Activated naive CD8-positive, alpha-beta T cell treated with anti-CD3 and anti-CD28 coated beads, Interleukin-2, amount 50 U/mL, for 16 hours (primary cell): ENCODE measurements at places on chromosomes 3 and 15.

GRCh38 chr3:25536521-25537391 lies 108.7 kb downstream of the RARB start:
- DNase-seq = no peak

DNA sequence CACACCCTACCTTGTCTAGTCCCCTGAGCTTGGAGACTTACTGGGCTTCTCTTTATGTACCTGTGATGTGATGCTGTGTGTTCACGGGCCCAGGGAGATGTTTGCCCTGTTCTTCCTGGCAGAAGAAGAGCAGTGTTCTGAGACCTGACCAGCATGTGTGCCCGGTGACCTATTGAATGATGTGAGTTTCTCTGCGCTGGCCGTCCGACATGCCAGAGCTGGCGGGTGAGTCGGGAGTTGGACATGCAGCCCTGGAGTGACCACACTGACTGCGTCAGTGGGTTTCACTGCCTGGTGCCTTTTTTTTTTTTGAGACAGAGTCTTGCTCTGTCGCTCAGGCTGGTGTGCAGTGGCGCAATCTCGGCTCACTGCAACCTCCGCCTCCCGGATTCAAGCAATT lies 42.3 kb downstream of the CGNL1 start:
- DNase-seq = no peak

DNA sequence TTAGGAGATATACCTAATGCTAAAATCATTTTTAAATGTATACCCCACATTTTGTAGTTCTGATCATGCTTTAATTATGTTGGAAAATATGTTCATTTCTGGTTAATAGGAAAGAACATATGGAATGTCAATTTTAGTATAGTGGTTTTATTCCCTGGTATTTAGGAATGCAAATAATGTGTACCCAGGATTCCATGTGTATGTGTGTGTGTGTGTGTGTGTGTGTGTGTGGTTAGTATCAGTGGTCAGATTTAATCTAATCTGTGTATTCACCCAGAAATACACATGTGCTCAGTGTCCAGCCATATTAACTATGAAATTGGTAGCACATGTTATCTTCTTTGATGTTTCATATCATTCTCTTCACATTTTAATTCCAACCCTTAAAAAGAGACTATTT lies 233.5 kb upstream of the DCBLD2 start:
- no peak for DNase-seq

DNA sequence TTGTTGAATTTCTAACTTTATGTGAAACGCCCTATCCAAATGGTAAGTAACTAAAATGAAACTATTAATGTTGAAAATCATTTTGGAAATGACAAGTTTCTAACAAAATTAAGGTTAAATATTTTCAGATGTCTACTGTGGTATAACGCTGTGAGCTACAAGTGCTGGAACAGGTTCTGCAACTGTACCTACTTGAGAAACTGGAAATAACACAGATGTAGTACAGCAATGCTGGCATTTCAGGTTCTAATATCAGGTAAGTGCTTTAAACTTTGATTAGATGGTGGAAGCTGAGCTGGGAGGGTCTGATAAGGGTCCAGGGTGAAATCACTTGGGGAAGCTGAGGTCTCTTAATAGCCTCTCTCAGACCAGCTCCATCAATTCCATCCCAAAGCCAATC lies 315.1 kb downstream of the STXBP5L start:
- no peak for DNase-seq

DNA sequence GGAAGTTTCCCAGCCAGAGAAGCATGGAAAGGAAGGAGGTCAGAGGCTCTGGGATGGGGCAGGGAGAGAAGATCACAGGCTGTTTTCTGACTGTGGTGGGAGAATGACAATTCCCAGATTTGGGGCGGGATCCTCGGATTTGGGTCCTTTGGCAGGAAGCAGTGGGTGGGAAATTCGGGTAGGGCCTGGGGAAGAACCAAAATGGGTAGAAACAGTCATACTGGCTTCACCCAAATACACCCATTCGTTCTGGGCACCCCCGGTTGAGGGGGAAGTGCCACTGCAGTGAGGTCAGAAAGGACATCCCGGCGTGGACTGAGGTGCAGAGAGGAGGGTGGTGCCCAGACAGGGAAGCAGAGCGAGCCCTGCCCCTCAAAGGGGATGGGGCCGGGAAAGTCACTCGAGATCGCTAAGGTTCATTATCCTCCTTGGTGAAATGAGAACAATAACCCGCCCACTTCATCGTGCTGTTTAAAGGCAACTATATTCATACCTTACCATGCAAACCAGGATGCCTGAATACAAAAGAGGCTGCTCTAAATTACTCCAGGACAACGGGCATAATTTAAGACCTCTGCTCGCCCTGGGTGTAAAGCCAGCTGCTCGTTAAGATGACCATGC lies 28.8 kb downstream of the TNK2 start:
- DNase-seq = no peak

- no peak for DNase-seq
Observed at GRCh38 chr3:5068531-5069050, 53.5 kb upstream of the ARL8B start.

DNA sequence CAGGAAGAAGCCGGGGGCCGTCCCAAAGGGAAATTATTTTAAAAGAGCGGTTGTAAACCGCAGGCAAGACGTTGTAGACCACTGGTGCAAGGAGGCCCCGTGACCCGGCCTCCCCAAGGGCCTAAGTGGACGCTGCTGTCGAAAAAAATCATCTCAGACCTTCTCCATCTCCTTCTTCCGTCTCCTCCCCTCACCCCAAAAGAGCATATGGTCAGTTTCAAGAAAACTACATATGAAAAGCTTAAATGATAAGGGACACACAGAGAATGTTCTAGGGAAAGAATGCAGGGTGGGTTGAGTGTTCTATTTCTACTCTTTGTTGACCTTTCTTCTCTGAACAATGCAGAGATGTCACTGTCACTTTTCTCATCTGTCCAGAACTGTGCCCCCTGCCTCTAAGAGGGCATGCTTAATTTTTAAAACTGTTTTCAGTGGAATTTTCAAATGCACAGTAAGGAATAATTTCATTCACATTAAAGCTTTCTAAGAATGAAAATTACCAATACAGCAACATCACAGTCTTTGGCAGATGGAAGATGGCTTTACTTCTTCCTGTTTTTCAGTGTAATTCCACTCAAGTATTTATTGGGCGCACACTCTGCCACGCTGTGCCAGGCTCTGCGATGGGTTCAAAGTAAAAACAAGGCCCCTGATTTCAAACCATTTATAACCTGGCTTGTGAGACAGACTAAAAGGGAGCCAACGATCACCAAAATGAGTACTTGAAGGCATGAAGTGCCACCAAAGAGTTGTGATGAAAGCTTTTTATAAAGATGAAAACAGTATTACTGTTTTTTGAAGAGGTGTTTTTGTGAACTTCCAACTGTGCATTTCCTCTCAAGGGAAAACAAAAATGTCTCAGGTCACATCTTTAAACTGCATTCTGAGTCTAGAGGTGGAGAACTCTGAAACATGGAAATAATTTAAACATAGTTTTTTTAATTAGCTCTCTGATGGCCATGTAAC lies 891 bp upstream of the TOP2B start:
- DNase-seq = no peak

DNA sequence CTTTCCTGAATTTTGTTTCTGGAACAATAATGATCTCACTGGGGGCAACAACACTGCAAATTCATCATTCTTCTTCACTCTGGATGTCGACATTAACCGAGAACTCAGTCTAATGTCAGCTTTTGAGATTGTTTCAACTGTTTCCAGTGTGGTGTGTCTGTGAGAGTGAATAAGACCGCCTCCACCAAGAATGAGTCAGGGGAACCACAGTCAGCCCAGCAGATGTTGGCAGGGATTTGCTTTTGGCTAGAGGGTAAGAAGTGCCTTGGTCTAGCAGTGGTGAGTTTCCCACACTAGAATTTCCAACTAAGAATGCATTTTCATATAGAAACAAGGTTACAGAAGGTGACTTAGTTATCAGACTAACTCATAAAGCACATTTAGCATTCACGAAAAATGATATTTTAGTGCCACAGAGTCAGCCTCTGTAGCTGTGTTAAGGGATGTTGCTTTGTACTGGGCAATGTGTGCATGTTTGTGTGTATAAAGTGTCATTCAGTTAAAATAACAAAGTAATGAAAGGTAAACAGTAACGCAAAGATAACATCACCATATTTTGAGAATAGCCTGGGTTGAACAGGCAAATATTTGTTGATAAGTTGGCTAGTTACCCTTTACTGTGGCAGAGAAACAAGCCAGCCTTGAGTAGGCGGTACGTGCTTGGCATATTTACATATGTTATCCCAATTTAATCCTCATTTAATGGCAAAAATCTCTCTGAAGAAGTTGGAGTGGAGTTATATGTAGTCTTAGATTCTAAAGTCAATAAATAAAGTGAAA lies 33.8 kb downstream of the DRD3 start:
- no peak for DNase-seq

DNA sequence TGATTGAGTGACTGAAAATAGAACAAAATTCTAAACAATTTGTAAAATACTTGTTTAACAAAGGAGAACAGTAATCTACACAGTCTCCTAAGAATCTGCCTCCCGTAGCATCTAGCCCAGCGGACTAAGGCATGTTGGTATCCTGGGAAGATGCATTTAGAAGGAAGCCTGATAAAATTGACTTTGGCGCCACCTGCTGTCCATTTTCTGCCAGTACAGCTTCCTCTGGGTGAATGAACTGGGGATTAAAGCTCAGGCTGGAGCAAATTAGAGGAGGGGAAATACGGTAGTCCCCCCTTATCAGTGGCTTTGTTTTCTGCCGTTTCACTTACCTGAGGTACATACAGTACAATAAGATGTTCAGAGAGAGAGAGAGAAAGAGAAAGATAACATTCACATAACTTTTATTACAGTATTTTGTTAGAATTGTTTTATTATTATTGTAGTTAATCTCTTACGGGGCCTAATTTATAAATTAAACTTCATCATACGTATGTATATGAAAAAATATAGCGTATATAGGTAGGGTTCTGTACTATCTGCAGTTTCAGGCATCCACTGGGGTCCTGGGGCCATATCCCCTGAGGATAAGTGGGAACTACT lies 191.6 kb downstream of the GAP43 start:
- DNase-seq = peak; percentile 25

DNA sequence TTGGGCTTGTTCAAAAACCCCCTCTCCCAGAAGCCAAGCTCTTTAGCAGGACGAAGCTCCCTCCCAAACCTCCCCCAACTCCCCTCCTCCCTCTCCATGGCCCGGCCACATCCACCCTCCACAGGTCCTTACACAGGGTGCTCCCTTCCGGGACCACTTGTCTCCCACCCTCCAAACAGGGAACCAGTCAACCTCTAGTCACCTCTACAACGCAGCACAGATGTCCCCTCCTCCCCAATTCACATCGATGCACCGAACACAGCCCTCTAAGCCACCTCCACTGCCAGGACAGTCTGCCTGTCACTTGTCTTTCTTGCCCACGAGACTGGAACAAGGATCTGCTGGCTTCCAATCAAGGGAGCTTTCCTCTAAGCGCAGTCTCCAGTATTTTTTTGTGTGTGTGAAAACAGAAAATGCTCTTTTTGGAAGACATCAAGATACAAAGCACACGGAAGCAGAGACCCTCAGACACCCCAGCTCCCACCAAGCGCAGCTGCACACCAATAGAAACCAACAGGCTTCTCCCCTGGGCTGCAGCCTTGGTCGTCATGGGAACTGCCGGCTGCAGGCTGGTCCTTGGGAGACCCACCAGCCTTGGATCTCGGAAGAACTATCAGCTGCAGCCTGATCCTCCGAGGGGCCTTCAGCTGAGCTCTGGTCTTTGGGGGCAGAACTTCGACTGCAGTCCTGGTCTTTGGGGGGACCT lies 26.5 kb downstream of the IQSEC1 start:
- no peak for DNase-seq

- no peak for DNase-seq
Observed at GRCh38 chr3:38522002-38522401, 25.9 kb downstream of the EXOG start.

DNA sequence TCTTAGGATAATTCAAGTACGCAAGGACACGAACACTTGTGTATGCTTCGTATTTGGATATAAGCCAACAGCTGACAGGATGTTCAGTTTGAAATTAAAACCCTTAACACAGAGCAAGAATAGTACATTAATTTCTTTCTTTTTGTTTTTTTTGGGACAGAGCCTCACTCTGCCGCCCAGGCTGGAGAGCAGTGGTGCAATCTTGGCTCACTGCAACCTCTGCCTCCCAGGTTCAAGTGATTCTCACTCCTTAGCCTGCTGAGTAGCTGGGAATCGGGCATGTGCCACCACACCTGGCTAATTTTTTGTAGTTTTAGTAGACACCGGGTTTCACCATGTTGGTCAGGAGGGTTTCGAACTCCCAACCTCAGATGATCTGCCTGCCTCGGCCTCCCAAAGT lies 32.4 kb downstream of the TOMM70 start:
- DNase-seq = no peak

GRCh38 chr3:115218859-115219258 lies 71.8 kb upstream of the ZBTB20 start:
- DNase-seq = no peak

- DNase-seq = no peak
Observed at GRCh38 chr3:156303001-156303707, 182.8 kb downstream of the KCNAB1 start.

- DNase-seq = no peak
Observed at GRCh38 chr3:8665407-8665896, 20.9 kb upstream of the SSUH2 start.

- DNase-seq = no peak
Observed at GRCh38 chr15:80887148-80887547, 102.5 kb downstream of the MESD start.

- DNase-seq = no peak
Observed at GRCh38 chr3:32391643-32392535, at the start of gene CMTM7. Gene CMTM7 (plus strand): TSS chr3:32391853. CDS start chr3:32391907, 54 bp downstream.

DNA sequence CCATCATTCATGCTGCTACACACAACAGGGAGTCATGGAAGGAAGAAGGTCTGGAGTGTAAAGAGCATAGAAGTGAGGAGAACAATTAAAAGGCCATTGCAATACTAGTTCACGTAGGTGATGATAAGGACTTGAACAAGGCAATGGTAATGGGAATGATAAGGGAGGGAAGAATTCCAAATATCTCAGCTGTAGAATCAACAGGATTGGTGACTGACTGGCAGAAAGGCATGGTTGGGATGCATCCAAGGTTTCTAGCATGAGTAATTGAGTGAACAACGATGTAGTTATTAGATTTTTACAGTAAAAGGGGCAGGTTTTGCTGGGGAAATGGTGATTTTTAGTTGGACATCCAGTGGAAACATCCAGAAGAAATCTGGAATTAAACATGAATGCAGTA lies 2.4 kb upstream of the SEC62 start:
- no peak for DNase-seq

GRCh38 chr3:39668420-39668819 lies 141.0 kb upstream of the MYRIP start:
- no peak for DNase-seq

DNA sequence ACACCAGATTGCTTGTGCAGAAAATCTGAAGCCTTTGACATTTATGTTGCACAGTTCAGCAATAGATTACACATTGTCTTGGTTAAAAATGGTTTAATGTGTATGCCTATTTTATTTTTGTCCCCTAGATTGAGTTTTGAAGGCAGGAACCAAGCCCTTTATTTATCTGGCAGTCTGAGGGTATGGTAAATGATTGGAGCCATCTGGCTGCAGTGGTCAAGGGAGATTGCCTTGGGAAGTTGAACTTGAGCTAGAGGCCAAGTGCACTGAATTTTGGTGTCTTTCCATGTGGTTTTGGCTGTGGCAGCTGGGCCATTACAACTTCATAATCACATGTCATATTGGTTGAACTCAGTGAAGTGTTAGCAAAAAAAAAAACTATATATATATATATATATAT lies 248.7 kb upstream of the C2CD4B start:
- DNase-seq = no peak
